Renal pelvis (tissue), 12 donors: ENCODE measurements at places on chromosomes 3 and 15. TPM values are rescaled to one million over a fixed set of nuclear protein-coding genes. Genes with fewer than 3 reads are reported as not detected.

ADGRG7 gene
- polyA plus RNA-seq: 0.25 TPM

CHRFAM7A gene
- polyA plus RNA-seq: 5.9 TPM

MEX3B gene
- 18.5 TPM for polyA plus RNA-seq

ZNF774 gene
- polyA plus RNA-seq: 4.2 TPM

CPLX3 gene
- not detected for polyA plus RNA-seq

CCDC33 gene
- polyA plus RNA-seq: 8.7 TPM

LMAN1L gene
- 0.04 TPM for polyA plus RNA-seq

IL17RD gene
- polyA plus RNA-seq: 50.0 TPM

DCUN1D1 gene
- 51.2 TPM for polyA plus RNA-seq

SLC9A9 gene
- polyA plus RNA-seq: 4.9 TPM

EPHB3 gene
- polyA plus RNA-seq: 29.1 TPM

SPINK8 gene
- polyA plus RNA-seq: 0.95 TPM

CHRNB4 gene
- 2.8 TPM for polyA plus RNA-seq

CCDC39 gene
- 9.5 TPM for polyA plus RNA-seq

MON1A gene
- polyA plus RNA-seq: 8.5 TPM

MTFMT gene
- polyA plus RNA-seq: 16.9 TPM

MUC20 gene
- 17.2 TPM for polyA plus RNA-seq

TMEM212 gene
- polyA plus RNA-seq: 0.06 TPM

RETNLB gene
- not detected for polyA plus RNA-seq

SH3BP5 gene
- 51.1 TPM for polyA plus RNA-seq

CCR3 gene
- polyA plus RNA-seq: not detected

TRPC1 gene
- polyA plus RNA-seq: 12.9 TPM

ACTR8 gene
- polyA plus RNA-seq: 41.8 TPM

PXYLP1 gene
- polyA plus RNA-seq: 34.8 TPM

TKT gene
- polyA plus RNA-seq: 127 TPM

ALG3 gene
- polyA plus RNA-seq: 38.7 TPM

XCR1 gene
- 0.04 TPM for polyA plus RNA-seq

CCDC13 gene
- polyA plus RNA-seq: 2.4 TPM

NSUN3 gene
- 10.4 TPM for polyA plus RNA-seq

TTLL13 gene
- polyA plus RNA-seq: not detected

UACA gene
- 102 TPM for polyA plus RNA-seq

HIGD2B gene
- polyA plus RNA-seq: not detected

CYP1A1 gene
- 0.04 TPM for polyA plus RNA-seq

POLR2M gene
- polyA plus RNA-seq: 75.3 TPM

SEMA6D gene
- polyA plus RNA-seq: 28.0 TPM

NLGN1 gene
- polyA plus RNA-seq: 2.2 TPM

IQCF5 gene
- polyA plus RNA-seq: not detected

STRA6 gene
- polyA plus RNA-seq: 39.6 TPM

CKMT1B gene
- 3.2 TPM for polyA plus RNA-seq

FAM81A gene
- polyA plus RNA-seq: 26.7 TPM

C2CD4A gene
- 0.30 TPM for polyA plus RNA-seq
